Stimulated activated CD4-positive, alpha-beta T cell treated with anti-CD3 and anti-CD28 coated beads, Interleukin-15, amount 100 ng/mL, for 48 hours (primary cell): ENCODE measurements at places on chromosomes 1 and 21.

DNA sequence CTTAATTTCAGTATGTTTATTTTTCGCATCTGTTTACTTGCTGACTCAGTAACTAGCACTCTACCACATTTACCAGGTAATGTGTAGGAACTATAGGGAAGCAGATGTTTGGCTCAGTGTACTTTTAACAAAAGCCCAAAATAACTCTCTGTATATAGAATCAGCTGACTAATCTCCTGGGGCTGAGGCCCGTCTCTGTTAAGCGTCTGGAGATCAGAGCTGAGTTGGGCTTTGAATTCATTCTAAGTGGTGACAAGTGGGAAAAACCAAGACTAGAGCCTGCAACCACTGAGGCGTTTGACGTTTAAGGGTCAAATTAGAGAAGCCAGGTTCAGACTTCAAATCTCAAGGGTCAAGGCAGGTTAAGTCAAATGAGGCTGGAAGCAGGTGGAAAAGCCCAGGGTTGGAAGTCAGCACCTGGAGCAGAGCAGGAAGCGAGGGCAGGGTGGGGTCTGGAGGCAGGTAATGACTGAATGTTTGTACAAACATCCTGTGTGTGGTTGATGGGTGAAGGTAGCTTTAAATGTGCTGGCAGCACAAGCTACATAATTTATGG, 56.8 kb upstream of the LYST start:
- no peak for DNase-seq

GRCh38 chr1:44784094-44785028, 3.6 kb downstream of the BEST4 start:
- no peak for DNase-seq

GRCh38 chr1:35808450-35809113, 766 bp downstream of the AGO4 start:
- no peak for DNase-seq

GRCh38 chr1:84985365-84985764, 11.5 kb downstream of the MCOLN2 start:
- no peak for DNase-seq

- DNase-seq: no peak
Observed at GRCh38 chr1:64060611-64061302, 142.7 kb upstream of the UBE2U start.

DNA sequence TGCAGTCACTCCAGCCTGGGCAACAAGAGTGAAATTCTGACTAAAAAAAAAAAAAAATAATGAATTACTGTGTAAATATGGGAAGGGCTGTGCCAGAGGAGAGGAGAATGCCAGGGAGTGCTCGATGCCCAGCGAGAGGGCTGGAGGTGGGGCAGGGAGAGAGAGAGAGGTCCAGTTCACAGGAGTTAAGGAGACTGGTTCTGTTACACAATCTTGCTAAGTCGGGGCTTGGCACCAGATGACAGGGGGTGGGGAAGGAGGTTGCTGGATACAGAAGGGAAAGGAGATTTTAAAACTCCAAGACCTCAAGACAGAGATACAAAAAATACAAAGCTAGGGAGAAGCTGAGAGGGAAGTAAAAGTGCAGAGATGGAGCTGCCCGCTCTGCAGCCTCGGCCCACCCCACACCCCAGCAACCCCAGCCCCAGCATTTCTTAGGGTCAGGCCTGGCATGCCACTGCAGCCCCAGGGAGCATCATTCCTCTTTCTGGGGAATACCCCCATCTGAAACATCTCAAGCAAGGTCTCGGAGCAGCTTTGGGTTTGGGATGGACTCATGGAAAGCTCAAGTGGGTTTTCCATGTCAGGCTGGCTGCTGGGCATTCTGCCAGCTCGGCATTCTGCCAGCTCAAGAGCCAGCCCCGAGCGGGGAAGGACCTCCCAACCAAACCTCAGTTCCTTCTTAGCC, 991 bp downstream of the SELENBP1 start:
- DNase-seq: no peak

DNA sequence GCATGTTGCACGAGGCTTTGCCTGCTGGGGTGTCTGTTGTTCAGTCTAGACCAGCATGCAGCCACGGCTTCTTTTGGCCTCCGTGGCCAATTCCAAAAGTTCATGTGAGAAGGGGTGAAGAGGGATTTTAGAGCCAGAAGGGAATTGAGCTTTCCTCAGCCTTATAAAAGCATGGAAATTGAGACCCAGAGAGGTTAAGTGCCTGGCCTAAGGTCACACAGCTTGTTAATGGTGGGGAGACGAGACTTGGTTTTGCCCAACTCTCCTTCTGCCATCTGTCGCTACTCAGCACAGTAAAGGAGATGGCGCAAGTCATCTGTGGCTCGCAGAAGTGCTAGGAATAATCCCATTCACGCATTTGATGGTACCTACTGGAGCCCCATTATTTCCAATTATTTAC, 25.7 kb downstream of the ZBTB18 start:
- no peak for DNase-seq

- no peak for DNase-seq
Observed at GRCh38 chr1:190688096-190688495, 210.4 kb upstream of the BRINP3 start.

DNA sequence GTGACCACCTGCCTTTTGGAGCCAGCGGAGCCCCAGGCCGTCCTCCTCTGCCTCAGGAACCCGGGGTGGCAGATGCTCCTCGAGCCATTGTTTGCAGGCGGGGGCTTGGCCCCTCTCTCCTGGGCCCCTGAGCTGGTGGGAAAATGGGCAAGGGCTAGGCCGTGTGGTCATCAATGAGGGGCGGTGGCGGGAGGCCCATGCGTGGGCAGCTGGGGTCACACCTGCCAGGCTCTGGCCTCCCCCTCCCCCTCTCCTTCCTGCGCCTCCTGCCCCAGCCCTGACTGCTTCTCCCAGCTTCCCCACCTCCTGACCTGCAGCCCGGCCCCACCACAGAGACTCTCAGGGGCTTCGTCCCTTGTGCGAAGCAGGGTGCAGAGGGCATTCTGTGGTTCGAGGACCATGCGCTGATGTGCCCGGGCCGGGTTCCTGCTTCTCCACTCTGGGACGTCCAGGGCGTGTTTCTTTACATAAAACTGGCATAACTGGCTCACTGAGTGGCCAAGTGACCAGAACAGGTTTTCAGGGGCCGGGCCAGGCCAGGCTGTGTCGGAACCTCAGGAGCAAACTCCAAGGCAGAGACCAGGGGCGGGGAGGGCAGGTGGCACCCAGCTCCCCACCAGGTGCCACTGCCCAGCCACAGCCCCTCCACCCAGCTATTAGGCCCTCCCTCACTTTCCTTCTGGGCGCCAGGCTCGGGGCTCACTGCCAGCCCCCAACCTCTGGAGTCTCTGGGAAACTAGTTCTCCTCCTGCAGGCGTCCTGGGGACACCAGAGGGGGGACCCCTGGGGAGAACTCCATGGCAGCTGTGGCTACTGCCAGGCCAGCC, 9.3 kb downstream of the SAMD11 start:
- DNase-seq: no peak

GRCh38 chr1:63523738-63524137, 413 bp downstream of the EFCAB7 start:
- no peak for DNase-seq
